ENCODE measurements at places on chromosomes 1 and 21.

DNA sequence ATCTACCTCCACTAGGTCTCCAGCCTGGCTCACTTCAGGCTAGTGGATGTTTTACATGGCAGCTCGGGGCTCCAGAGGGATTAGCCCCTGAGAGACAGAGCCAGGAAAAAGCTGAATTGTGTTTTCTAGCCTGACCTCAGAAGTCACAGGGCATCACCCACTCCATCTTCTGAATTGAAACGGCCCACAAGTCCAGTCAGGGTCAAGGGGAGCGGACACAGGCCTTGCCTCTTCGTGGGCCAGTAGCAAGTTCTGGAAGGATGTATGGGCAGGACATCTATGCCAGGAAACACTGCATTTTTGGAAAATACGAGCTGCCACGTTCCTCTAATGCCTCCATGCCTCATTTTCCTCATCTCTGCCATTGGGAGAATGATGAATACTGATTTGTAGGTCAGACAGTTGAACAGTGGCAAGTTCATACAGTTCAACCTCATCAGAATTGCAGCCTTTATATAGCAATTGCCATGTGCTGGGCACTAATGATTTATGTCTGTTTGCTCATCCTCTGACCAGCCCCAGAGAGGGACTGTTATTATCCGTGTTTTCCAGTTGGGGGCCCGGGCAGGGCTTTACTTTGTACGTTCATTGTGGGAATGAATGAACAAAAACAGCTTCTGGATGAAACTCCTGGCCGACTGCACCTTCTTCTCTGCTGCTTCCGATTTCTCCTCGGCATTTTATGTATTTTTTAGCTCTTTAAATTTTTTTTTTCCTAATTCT is 23.2 kb upstream of the PCBP3 start:
- no peak for DNase-seq

GRCh38 chr1:36163426-36163825 is 7.5 kb downstream of the MAP7D1 start:
- DNase-seq: no peak

GRCh38 chr1:47410068-47410455 is 6.0 kb upstream of the FOXE3 start:
- no peak for DNase-seq

GRCh38 chr1:213332491-213332890 is 281.4 kb downstream of the RPS6KC1 start:
- no peak for DNase-seq

DNA sequence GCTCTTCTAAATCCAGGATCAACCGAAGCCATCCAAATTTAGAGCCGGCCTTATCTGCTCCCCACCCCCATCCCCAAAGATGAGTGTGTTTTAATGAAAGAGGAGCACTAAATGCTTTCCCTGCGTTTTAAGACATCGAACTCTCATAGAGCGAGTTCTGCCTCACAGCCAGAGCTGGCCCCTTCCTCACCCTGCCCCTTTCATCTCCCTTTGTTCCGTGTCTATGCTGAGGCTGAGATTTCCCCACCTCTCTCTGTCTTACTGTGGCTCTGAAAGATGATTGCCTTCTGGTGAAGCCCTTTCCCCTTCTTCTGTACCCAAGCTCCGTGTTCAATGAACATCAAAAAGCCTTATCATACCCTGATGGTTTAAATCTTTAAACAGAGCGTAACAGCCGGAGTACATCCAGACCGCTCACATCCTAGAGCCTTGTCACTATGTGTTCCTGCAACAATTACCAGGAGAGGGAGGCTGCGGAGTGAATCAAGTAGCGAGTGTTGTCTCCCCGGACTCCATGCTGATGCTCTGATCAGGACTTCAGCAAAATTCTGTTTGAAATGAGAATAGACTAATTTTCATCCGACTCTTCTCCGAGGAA is 110.1 kb downstream of the ZNF326 start:
- no peak for DNase-seq

GRCh38 chr1:54070171-54070837 is 16.9 kb downstream of the TCEANC2 start:
- no peak for DNase-seq

DNA sequence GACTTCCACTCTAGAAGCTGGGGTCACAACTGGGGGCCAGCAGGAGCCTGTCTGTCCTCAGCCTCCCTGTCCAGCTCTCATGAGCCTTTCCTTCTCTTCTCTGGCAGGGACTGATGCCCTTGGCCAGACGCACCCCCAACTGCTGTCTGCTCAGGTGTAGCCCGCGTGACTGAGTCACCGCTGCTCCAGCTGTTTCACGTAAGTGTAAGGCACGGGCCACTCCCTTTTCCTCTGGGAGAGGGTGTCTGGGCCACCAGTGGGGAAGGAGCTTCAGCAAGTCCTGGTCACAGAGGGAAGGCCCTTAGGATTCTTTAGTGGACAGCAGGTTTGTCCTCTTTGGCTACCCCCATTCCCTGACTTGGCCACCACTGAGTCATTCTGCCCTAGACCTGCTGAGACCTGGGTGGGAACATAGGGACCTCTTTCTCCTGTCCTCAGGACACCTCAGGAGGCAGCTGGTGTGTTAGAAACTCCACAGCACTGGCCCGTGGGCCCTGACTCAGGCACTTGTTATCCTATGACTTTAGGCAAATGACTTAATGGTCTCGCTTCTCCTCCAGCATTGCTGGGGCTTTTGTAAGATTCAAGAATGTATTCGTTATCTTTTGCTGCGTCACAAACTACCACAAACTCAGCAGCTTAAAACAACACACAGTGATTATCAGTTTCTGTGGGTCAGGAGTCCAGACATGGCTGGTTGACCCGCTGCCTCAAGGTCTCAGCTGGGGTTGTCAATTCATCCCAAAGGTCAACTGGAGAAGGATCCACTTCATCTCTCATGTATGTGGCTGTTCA is 64.8 kb downstream of the FAM163A start:
- DNase-seq: no peak

DNA sequence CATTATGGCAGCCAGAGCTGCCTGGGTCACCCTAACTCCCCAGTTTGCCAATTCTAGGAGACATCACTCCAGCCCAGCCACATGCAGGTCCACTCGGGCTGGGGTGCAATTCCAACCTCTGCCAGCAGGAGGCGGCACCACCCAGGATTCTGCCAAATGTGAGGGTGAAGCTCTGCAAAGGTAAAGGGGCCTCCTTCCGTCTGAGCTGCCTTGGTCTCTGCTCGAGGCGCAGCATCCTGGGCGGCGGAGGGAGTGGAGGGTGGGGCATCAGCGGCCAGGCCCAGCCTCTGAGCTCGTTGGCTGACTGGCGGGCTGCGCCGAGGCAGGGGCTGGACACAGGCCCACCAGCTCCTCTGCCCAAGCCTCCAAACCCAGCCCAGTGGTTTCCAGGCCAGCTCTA is 63.8 kb downstream of the ARHGEF16 start:
- DNase-seq: no peak

- DNase-seq: no peak
Observed at GRCh38 chr1:33248244-33248643, 8.0 kb upstream of the ZNF362 start.

GRCh38 chr1:19344372-19344810 is 32.3 kb downstream of the SLC66A1 start:
- no peak for DNase-seq

DNA sequence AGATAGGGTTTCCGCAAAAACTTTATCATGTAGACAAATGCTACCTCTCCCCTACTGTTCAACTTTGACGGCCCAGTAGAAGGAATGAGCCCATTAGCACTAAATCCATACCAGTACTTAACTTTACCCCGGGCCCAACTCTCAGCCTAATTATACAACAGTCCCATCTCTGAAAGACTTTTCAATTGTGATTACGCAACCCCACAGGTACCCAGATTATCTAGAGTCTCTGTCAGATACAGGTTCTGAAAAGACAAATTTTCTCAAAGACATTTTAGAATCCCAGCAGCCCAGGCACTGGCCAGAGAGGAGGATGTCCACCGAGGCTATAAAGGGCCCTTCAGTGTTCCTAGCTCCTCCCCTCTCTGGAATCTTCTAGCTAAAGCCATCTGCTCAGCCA is 15.0 kb downstream of the FAM78B start:
- DNase-seq: no peak

- DNase-seq: no peak
Observed at GRCh38 chr1:28640766-28641165, 2.1 kb downstream of the TAF12 start.

- DNase-seq: no peak
Observed at GRCh38 chr21:44994047-44994694, 54.3 kb downstream of the SLX9 start.

- no peak for DNase-seq
Observed at GRCh38 chr1:56627019-56627635, 18.0 kb upstream of the PRKAA2 start.

DNA sequence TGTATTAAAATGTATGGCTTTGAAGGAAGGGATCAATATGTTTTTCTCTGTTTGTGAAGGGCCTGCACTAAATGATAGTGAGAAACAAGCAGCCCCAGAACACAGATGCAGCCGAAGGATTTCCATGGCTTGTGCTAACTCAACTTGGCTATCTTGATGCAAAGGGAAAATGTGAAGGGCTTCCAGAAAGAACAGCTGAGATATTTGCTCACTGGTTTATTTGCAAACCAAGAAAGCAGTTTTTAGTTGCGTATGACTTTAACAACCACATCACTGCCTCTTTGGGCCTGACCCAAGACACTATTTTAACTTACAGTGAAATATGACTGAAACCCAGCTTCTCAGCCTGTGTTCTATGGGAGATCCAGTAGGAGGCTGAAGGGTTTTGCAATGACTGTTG is 369.9 kb downstream of the SETD4 start:
- no peak for DNase-seq

DNA sequence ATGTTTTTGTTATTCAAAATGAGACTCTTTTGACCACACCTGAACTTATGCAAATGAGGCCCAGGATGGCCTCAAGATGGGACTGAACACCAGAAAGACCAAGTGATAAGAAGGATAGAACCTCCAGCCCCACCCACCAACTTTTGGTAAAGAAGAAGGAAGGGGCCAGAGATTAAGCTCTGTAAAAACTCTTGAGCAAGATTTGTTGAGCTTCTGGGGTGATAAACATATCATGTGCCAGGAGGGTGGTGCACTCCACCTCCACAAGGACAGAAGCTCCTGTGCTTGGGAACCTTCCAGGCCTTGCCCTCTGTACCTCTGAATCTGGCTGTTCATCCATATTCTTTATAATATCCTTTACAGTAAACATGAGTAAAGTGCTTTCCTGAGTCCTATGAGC is 5.3 kb downstream of the RSPH1 start:
- no peak for DNase-seq

DNA sequence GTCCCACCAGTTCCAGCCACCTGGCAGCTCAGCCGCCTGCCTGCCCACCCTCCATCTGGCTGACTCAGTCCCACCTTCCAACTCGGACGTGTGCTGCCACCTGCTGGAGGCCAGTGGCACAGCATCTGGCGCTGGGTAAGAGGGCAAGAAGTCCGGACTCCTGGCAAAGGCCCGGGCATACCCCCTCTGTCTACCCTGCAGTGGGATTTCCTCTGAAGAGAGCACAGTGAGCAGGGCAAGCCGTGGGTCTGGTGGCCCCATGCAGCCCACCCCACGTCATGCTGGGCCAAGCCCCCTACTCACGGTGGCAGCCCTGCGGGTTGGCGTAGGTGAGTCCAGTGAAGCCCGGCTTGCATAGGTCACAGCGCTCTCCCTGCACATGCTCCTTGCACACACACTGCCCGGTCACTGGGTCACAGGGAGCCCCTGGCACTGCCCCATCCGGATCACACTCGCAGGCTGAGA is 24.5 kb downstream of the LAMB3 start:
- no peak for DNase-seq

All from epithelial cell of prostate (primary cell).